ENCODE measurements at places on chromosomes 3 and 15. TPM values are rescaled to one million over a fixed set of nuclear protein-coding genes. Genes with fewer than 3 reads are reported as not detected.

The SH3GL3 gene
- total RNA-seq: not detected

The SSUH2 gene
- 0.18 TPM for total RNA-seq

The PAK6 gene
- total RNA-seq: 0.27 TPM

The TLNRD1 gene
- 19.1 TPM for total RNA-seq

The MRPS25 gene
- total RNA-seq: 91.6 TPM

The ENTPD3 gene
- not detected for total RNA-seq

The ATP13A5 gene
- total RNA-seq: not detected

The ARF4 gene
- total RNA-seq: 95.6 TPM

The MST1 gene
- 11.1 TPM for total RNA-seq

The FANCD2OS gene
- not detected for total RNA-seq

The SEMA3B gene
- total RNA-seq: 0.30 TPM

The PPP1R14D gene
- not detected for total RNA-seq

The PTH1R gene
- total RNA-seq: not detected

The PLSCR2 gene
- not detected for total RNA-seq

The ACAP2 gene
- total RNA-seq: 51.5 TPM

The MLF1 gene
- total RNA-seq: 3.4 TPM

The CNTN3 gene
- not detected for total RNA-seq

The SORD gene
- 22.8 TPM for total RNA-seq

The NOX5 gene
- 0.21 TPM for total RNA-seq

The CAPN3 gene
- total RNA-seq: 1.2 TPM

The C3orf80 gene
- total RNA-seq: 0.25 TPM

The NDUFAF3 gene
- 120 TPM for total RNA-seq

The ITIH1 gene
- total RNA-seq: not detected

The CPLX3 gene
- 0.16 TPM for total RNA-seq

The SPTSSB gene
- total RNA-seq: not detected

The PAQR9 gene
- total RNA-seq: not detected

The RAB6B gene
- total RNA-seq: 7.6 TPM

The RHCG gene
- not detected for total RNA-seq

The STAC gene
- not detected for total RNA-seq

The PSTPIP1 gene
- 169 TPM for total RNA-seq

The CCDC71 gene
- 24.4 TPM for total RNA-seq

The IL20RB gene
- total RNA-seq: 1.3 TPM

The HRH1 gene
- total RNA-seq: 1.3 TPM

The SNX33 gene
- 6.8 TPM for total RNA-seq

The GRAMD2A gene
- not detected for total RNA-seq

The LEKR1 gene
- 0.30 TPM for total RNA-seq

The TCAIM gene
- total RNA-seq: 17.5 TPM

The LRRC2 gene
- not detected for total RNA-seq

The OR5K2 gene
- not detected for total RNA-seq

The HYAL3 gene
- 10.8 TPM for total RNA-seq

The DIS3L gene
- total RNA-seq: 56.3 TPM

The DAZL gene
- total RNA-seq: not detected

The CSPG4 gene
- total RNA-seq: not detected

The KNG1 gene
- total RNA-seq: not detected

The CFAP91 gene
- total RNA-seq: not detected

The ADCY5 gene
- total RNA-seq: not detected

The SAMMSON gene
- not detected for total RNA-seq

The BFSP2 gene
- total RNA-seq: not detected

The ZCWPW2 gene
- 0.16 TPM for total RNA-seq

The RGMA gene
- total RNA-seq: not detected

The ATP13A4 gene
- total RNA-seq: 0.74 TPM

The LRRC31 gene
- total RNA-seq: 0.07 TPM

The RPL35A gene
- total RNA-seq: 1,338 TPM

The CGNL1 gene
- not detected for total RNA-seq
